ENCODE measurements at places on chromosomes 1 and 21.

DNA sequence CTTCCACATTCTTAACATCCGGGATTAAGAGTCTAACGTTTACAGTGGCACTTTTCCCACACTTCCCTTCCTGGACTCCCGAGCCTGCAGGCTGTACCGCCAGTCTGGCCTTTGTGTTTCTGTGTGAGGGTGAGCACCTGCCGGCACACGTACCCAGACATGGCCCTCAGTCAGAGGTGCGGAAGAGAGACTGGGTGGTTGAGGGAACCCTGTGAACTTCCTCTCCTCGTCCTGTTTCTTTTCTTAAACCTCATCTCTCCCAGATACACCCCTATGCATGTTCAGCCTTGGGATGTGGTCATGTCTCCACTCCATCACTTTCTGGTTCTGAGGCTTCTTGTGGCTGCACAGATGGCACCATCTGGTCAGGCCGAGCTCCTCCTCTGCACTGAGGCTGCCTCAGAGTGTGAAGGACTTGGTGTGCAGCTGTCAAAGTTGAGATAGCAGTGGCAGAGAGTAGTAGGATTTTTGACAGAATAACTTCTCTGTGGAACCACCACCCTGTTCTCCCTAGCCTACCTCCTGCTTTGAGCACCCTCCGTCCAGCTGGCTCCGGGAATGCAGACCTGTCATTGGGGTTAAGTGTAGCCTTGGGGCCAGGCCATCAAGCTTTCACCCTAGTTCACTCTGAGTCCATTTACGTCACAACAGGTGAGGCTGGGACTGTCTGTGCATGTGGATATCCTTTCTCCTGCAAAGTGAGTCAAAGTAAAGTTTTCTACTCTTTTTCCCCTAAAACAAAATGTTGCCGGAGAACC, 31.4 kb downstream of the VASH2 start:
- DNase-seq, result no peak

DNA sequence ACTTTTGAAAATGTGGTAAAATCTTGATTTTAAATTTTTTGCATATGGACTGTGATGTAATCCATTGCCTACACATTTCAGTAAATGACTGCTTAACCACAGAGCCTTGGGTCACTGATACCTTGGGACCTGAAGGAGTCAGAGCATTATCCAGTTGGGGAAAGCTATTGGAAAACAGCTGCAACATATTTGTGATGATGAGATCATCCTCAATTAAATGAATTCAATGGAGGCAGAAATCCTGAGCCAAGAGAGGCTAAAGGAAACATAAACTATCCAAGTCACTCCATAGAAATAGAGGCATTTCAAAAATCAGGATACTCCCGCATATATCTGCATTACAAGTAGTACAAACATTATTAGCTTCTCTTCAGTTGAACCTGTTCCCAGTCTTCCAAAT, 99.8 kb upstream of the PRMT6 start:
- no peak for DNase-seq

DNA sequence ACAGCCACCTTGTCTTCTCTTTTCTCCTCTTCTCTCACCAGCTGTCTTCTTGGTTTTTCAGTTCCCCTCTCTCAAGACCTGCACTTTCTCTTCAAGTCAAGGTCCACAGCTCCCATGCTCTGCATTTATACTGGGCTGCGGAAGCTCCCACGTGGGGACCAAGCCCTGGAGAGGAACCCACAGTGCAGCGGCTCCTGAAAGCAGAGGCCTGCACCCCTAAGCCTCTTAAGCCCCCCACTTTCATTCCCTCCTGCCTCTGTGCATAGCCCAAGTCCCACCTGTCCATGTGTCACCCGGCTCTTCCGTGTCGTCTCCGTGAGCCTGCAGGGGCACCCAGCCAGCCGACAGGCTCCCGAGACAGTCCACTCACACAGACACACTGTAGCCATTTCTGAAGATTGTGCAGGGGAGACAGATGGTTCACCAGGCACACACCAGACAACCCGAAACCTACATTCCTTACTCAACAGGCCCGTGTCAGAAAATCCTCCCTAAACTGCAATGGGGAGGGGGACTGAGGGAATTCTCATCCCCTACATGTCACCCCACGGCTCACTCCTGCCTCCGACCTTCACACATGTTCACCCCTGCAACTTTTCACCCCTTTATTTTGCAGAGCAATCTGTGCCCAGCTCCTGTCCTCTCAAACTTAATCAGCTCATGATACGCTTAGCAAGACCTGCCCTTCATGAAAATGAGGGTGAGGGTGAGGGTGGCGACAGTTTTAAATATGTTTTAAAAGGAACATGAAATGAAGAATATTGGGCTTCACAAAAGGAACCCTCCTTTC, 6.3 kb downstream of the MX2 start:
- no peak for DNase-seq

- DNase-seq, result no peak
Measured at GRCh38 chr1:232059726-232060374, 433.3 kb downstream of the DISC1 start.
